Type B pancreatic cell (in vitro differentiated cells): ENCODE measurements at places on chromosomes 13 and 19. TPM values are rescaled to one million over a fixed set of nuclear protein-coding genes. Genes with fewer than 3 reads are reported as not detected.

- peak overlapping the region; percentile 86 for H3K4me3 ChIP-seq
- no peak for DNase-seq
- no peaks in the 10 kb centered on the region for H3K27me3 ChIP-seq
- H3K36me3 ChIP-seq: peaks cover 16% of the 10 kb centered on the region
- peaks cover 12% of the 10 kb centered on the region for H3K4me1 ChIP-seq
Measured at GRCh38 chr19:14089662-14090508, 666 bp downstream of the SAMD1 start.

- no peak overlapping the region for H3K27ac ChIP-seq
- H3K4me3 ChIP-seq: no peak overlapping the region
- H3K27me3 ChIP-seq: peaks cover 5% of the 10 kb centered on the region
- no peaks in the 10 kb centered on the region for H3K36me3 ChIP-seq
- no peaks in the 10 kb centered on the region for H3K4me1 ChIP-seq
Measured at GRCh38 chr13:78241278-78241919, 322.8 kb upstream of the EDNRB start.

DNA sequence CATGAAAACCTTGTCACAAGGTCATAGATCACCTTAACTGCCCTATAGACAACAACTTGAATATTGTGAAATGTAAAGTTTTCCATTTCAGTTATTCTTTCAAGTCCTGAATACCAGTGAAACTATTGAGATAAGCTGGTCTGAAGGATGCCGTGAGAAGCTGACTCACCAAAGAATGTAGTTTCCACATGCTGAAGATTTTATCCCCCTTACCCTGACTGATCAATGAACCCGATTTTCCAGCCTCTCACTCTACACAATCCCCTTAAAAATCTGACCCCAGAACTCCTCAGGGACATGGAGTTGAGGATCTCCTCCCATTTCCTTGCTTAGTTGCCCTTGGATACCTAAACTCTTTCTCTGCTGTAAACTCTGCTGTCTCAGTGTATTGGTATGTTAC, 67.5 kb downstream of the POSTN start:
- no peaks in the 10 kb centered on the region for H3K4me1 ChIP-seq
- DNase-seq: no peak
- no peak overlapping the region for H3K27ac ChIP-seq
- H3K36me3 ChIP-seq: no peaks in the 10 kb centered on the region
- H3K4me3 ChIP-seq: no peak overlapping the region

P2RY11 gene
- 22.7 and 26.0 TPM in 2 replicates for total RNA-seq

- H3K27ac ChIP-seq: no peak overlapping the region
- H3K27me3 ChIP-seq: no peaks in the 10 kb centered on the region
- H3K36me3 ChIP-seq: no peaks in the 10 kb centered on the region
- no peaks in the 10 kb centered on the region for H3K4me1 ChIP-seq
Measured at GRCh38 chr13:19182536-19182935, 912 bp upstream of the TUBA3C start.

- no peak for DNase-seq
- H3K36me3 ChIP-seq: no peaks in the 10 kb centered on the region
- no peak overlapping the region for H3K27ac ChIP-seq
- no peak overlapping the region for H3K4me3 ChIP-seq
- no peaks in the 10 kb centered on the region for H3K27me3 ChIP-seq
- peaks cover 4% of the 10 kb centered on the region for H3K4me1 ChIP-seq
Measured at GRCh38 chr13:62682788-62683187, 1267.1 kb upstream of the PCDH20 start.

GRCh38 chr13:76123548-76123947, 487.4 kb downstream of the LMO7 start:
- H3K4me3 ChIP-seq: no peak overlapping the region
- DNase-seq: no peak
- H3K27ac ChIP-seq: no peak overlapping the region
- no peaks in the 10 kb centered on the region for H3K4me1 ChIP-seq

HPN gene
- 15.1 and 17.1 TPM in 2 replicates for total RNA-seq

GRCh38 chr13:112968380-112968909, 569 bp upstream of the MCF2L start:
- H3K4me1 ChIP-seq: peaks cover 13% of the 10 kb centered on the region
- H3K36me3 ChIP-seq: no peaks in the 10 kb centered on the region
- peak overlapping the region; percentile 83 for H3K4me3 ChIP-seq
- H3K27ac ChIP-seq: peak overlapping the region; percentile 55
- peaks cover 20% of the 10 kb centered on the region for H3K27me3 ChIP-seq

KLK3 gene
- total RNA-seq: not detected in 2 replicates

- DNase-seq: no peak
- H3K4me1 ChIP-seq: peaks cover 28% of the 10 kb centered on the region
- H3K27ac ChIP-seq: peak overlapping the region; percentile 84
- no peaks in the 10 kb centered on the region for H3K27me3 ChIP-seq
- H3K4me3 ChIP-seq: peak overlapping the region; percentile 94
Measured at GRCh38 chr19:34364462-34364829, 550 bp upstream of the GPI start.

- no peak overlapping the region for H3K27ac ChIP-seq
- H3K4me3 ChIP-seq: no peak overlapping the region
Measured at GRCh38 chr13:93736909-93737308, 510.3 kb downstream of the GPC6 start.

CEACAM16 gene
- not detected in 2 replicates for total RNA-seq

GRCh38 chr19:55116232-55116858, 1.1 kb downstream of the PPP1R12C start:
- peak overlapping the region; percentile 97 for H3K27ac ChIP-seq
- H3K4me3 ChIP-seq: peak overlapping the region; percentile 98
- DNase-seq: no peak
- no peaks in the 10 kb centered on the region for H3K36me3 ChIP-seq
- peaks cover 10% of the 10 kb centered on the region for H3K27me3 ChIP-seq

DNA sequence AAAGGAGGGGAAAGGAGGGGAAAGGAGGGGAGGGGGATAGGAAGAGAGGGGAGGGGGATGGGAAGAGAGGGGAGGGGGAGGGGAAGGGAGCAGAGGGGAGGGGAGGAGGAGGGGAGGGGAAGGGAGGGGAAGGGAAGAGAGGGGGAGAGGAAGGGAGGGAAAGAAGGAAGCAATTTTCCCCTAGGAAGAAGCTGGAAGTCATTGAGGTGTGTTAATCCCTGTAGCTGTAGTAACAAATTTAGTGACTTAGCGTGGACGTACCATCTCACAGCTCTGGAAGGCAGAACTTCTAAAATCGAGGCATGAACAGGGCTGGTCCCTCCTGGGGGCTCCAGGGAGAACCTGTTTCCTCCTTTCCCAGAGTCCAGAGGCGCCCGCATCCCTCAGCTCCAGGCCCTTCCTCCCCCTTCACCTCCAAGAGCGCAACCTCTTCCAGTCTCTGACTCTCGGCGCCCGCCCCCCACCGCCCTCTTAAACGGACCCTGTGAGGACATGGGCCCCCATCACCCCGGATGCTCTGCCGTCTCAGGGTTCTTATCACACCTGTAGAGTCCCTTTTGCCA, 5.6 kb upstream of the CDC34 start:
- peak overlapping the region; percentile 74 for H3K27ac ChIP-seq
- H3K4me3 ChIP-seq: no peak overlapping the region
- peaks cover 9% of the 10 kb centered on the region for H3K4me1 ChIP-seq
- peaks cover 2% of the 10 kb centered on the region for H3K36me3 ChIP-seq
- DNase-seq: no peak

EDNRB gene
- 2.1 and 18.2 TPM in 2 replicates for total RNA-seq

DNA sequence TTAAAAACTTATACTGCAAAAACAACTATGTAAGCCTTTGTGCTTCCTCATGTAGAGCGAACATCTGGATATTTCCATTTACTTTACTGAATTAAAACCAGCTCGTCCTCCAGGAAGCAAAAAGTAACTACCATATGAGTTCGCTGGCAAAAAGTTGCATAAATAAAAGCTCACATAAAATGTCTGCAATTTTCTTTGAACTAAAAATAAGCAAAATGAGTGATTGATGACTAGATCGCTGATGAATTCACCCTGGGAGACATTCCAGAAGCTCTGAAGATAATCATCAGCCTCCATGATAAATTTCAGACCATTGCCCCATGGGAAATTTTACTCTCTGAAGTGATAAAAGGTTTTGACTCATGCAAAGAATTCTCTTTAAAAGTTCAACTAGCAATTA, 67.3 kb upstream of the SACS start:
- H3K36me3 ChIP-seq: no peaks in the 10 kb centered on the region
- DNase-seq: no peak

DNA sequence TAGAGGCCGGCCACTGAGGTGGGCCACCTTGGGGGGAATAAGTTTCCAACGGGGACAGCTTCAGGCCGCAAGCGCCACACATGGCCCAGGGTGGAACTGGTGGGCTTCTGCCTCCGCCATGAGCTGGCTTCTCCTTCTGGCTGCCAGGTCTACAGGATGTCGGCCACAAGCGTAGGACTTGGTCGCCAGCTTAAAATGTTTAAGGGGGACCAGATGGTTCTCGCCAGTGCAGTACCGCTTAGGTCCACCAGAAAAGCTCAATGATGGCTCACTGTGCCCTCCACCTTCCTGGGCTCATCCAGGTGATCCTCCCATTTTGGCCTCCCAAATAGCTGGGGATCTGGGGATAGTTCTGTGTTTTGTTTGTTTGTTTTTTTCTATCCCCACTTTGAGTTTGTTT, 38.7 kb upstream of the ZNF254 start:
- no peak overlapping the region for H3K4me3 ChIP-seq
- no peaks in the 10 kb centered on the region for H3K4me1 ChIP-seq
- H3K36me3 ChIP-seq: peaks cover 53% of the 10 kb centered on the region
- H3K27ac ChIP-seq: no peak overlapping the region

DNA sequence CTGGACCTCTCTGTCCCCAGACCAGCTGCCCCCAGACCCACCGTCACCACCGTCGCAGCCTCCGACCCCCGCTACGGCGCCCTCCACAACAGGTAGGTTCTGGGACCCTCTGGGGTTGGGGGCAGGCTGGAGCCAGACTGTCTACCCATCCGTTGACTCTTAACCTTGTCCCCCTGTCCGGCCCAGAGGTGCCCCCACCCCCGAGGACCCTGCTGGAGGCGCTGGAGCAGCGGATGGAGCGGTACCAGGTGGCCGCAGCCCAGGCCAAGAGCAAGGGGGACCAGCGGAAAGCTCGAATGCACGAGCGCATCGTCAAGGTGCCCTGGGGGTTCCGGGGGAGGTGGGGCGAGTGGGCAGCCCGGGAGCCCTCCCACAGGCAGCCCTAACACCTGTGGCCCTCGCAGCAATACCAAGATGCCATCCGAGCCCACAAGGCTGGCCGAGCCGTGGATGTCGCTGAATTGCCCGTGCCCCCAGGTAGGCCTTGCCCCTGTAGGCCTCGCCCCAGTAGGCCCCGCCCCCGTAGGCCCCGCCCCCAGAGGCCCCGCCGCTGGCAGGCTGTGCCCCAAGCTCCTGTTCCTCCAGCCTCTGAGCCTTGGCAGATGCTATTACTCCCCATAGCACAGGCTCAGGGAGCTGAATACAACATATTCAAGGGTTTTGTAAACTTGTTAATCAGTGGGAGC, 12.9 kb downstream of the CC2D1A start:
- peaks cover 18% of the 10 kb centered on the region for H3K36me3 ChIP-seq
- no peak overlapping the region for H3K4me3 ChIP-seq
- no peaks in the 10 kb centered on the region for H3K27me3 ChIP-seq
- no peak for DNase-seq
- H3K4me1 ChIP-seq: no peaks in the 10 kb centered on the region

- peaks cover 18% of the 10 kb centered on the region for H3K4me1 ChIP-seq
- H3K27me3 ChIP-seq: no peaks in the 10 kb centered on the region
- no peak for DNase-seq
- H3K27ac ChIP-seq: peak overlapping the region; percentile 2
Measured at GRCh38 chr13:32228330-32229041, 86.7 kb downstream of the ZAR1L start.

OR7D4 gene
- total RNA-seq: not detected in 2 replicates

GRCh38 chr13:41588448-41588847, 131.1 kb downstream of the RGCC start:
- peaks cover 5% of the 10 kb centered on the region for H3K4me1 ChIP-seq
- H3K27me3 ChIP-seq: no peaks in the 10 kb centered on the region
- H3K4me3 ChIP-seq: no peak overlapping the region
- peaks cover 22% of the 10 kb centered on the region for H3K36me3 ChIP-seq
- no peak for DNase-seq

DNA sequence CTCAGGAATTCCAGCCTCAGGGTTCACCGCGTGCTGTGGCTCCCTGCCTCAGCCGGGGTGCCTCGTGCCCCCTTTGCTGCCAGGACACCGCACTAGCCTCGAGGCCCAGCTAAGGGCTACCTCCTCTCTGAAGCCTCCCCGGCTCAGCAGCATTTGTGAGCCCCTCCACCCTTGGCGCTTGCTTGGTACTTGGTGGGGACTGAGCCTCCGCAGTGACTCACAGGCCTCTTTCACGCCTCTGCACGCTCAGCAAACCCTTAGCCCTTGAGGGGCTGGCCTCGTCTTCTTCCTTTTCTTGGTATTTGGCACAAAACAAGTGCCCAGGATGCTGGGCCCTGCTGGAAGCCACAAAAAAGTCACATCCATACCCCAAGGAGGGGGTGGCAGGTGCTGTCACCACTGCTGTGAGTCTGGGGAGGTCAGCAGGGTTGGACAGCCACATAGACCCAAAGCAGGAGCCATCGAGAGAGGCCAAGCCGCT, 85.4 kb upstream of the TM9SF2 start:
- H3K27me3 ChIP-seq: peaks cover 37% of the 10 kb centered on the region
- peaks cover 8% of the 10 kb centered on the region for H3K4me1 ChIP-seq
- no peaks in the 10 kb centered on the region for H3K36me3 ChIP-seq
- no peak for DNase-seq
- no peak overlapping the region for H3K4me3 ChIP-seq

GRCh38 chr13:98543378-98544103, 33.4 kb downstream of the STK24 start:
- H3K4me3 ChIP-seq: no peak overlapping the region
- H3K27me3 ChIP-seq: no peaks in the 10 kb centered on the region
- H3K36me3 ChIP-seq: peaks cover 21% of the 10 kb centered on the region
- peak overlapping the region; percentile 8 for H3K27ac ChIP-seq

DNA sequence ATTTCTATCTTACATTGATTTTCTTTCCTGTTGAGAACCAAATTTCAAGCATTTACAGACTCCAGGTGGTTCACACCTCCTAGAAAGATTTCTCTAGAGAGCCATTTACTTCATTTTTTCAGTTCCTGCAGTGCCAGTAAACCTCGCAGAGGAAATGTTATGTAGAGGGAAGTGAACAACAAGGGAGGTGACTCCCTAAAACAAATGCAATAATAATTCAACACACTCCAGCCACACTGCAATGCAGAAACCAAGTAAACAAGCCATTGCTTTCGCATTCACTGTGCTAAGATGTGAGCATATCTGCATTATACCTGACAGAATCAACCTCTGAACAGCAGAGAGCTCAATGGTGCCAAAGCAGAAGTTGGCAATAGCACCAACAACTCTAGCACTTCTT, 215.1 kb downstream of the RBM26 start:
- no peaks in the 10 kb centered on the region for H3K36me3 ChIP-seq
- H3K27me3 ChIP-seq: peaks cover 4% of the 10 kb centered on the region
- H3K27ac ChIP-seq: no peak overlapping the region
- H3K4me3 ChIP-seq: no peak overlapping the region
